Aorta (tissue), 5 donors: ENCODE measurements at places on chromosomes 12 and 14. TPM values are rescaled to one million over a fixed set of nuclear protein-coding genes. Genes with fewer than 3 reads are reported as not detected.

DNA sequence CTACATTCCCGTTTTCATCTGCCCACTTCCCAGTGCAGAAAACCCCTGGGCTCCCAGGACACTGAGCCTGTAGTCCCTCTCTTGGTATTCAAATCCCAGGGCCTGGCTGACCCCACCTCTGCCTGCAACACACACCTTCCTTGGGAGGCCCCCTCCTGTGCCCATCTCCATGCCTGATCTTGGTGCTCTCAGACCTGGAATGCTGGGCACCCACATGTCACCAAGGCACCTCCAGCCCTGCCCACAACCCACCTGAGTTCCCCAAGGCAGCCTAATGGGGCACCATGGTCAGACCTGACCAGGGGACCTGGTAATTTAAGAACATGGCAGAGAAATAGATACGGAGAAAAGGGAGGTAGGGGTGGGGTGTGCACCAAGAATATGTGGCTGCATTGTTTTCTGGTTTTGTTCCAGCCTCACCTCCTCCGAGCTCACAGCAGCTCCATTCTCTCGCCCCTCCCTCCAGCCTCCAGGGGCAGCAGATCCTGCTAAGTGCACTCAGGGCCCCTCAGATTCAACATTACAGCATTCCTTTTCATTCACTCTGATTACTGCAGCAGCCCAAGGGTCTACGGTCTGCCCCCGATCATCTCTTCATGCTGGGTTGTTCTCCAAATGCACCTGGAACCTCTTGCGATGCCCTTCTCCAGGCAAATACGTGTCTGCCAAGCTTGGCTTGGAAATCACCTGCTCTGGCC, 9.2 kb upstream of the HSP90AA1 start:
- no peak overlapping the region for H3K4me3 ChIP-seq
- no peak overlapping the region for H3K27ac ChIP-seq
- no peak for DNase-seq
- H3K4me1 ChIP-seq: no peaks in the 10 kb centered on the region

- no peaks in the 10 kb centered on the region for H3K27me3 ChIP-seq
- no peaks in the 10 kb centered on the region for H3K4me1 ChIP-seq
- no peak overlapping the region for H3K4me3 ChIP-seq
- DNase-seq: no peak
- H3K36me3 ChIP-seq: no peaks in the 10 kb centered on the region
- H3K27ac ChIP-seq: no peak overlapping the region
Observed at GRCh38 chr12:53399896-53400295, 19.9 kb downstream of the SP1 start.

Gene PTPRO
- total RNA-seq: 11.7 TPM

Gene CCDC175
- 1.1 TPM for total RNA-seq

- DNase-seq: no peak
- no peak overlapping the region for H3K4me3 ChIP-seq
- H3K27ac ChIP-seq: no peak overlapping the region
- H3K4me1 ChIP-seq: no peaks in the 10 kb centered on the region
Observed at GRCh38 chr12:56877195-56878009, 56.8 kb downstream of the SDR9C7 start.
